Activated CD4-positive, alpha-beta T cell treated with anti-CD3 and anti-CD28 coated beads for 24 hours (primary cell): ENCODE measurements at places on chromosomes 2 and 18.

DNA sequence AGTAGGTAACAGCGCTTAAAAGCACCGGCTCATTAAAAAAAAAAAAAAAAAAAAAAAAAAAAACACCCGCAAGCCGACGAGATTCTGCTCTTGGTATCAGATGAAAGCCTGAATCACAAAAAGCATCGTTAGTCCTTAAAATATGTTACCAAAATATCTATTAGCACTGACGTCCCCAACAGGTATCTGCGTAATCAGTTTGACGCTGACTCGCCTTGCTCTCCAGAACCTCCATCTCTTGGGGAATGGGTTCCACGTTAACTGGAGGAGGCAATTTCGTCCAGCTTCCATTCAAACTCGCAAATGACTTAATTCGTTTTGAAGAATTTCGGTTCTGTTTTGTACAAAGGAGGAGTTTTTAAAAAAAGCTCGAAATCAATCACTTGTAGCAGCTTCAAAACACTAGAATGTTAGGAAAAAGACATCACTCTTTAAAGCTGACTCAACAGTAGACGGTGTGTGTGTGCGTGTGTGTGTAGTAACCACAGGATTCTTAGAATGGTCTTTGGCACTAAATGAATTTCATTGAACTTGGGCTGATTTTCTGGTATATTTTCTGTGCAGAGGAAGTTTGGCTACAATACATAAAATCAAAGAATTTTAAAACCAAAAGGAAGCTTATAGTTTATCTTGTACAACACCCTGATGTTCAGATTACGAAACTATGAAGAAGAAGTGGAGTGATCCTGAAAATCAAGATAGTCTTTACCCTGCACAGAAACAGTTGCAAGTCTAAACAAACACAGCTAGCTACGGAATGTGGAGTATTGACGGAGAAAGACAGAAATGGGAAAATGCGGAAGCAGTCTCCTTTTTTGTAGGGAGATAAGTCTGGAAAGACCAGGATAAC is 1.1 kb upstream of the PGAP1 start:
- peak; percentile 21 for DNase-seq

DNA sequence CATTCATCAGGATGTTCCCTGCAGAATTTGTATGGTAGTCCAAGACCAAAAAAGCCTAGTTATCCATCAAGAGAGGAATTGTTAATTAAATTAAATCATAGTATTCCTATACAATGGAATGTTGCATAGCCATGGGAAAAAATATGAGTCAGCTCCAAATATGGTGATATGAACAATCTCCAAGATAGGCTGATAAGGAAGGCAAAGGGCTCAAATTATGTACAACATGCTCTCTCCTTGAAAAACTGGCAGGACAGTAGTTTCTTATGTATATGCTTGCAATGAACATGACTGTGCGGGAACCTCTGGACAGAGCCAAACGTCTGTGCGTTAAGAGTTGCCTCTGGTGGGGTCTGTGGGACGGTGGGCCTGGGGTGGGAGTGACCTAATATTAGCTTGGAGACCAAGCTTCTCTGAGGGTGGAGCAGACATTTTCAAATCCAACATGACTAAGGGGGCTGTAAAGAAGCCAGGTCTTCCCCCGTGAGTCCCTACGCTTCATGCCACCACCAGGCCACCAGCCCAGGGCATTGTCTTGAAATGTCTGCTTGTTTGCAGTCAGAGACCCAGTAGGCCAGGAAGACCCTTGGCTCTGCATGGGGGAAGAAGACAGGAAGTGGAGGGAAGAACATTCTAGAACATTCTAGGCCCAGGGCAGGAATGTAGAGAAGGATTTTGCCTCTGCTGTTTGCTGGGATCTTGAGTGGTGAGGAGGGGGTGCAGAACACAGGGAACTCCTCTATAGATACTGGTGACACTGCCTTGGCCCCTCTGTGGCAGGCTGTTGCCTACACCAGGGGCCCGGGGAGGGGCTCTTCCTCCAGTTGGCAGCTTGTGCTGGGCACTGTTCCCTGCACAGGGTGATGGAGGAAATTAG is 244.0 kb upstream of the HS6ST1 start:
- DNase-seq, result no peak

DNA sequence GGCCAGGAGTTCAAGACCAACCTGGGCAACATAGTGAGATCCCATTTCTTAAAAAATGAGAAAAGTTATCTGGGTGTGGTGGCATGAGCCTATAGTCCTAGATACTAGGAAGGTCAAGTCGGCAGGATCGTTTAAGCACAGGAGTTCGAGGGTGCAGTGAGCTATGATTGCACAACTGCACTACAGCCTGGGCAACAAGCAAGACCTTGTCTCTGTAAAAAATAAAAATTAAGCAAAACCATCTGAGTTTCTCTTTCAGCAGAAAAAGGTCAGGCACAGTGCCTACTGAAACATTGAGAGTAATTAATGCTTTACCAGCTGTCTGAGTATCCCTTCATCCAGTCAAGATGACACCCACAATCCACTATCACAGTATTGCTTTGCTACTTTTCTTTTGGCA is 258.3 kb downstream of the MBD5 start:
- no peak for DNase-seq

DNA sequence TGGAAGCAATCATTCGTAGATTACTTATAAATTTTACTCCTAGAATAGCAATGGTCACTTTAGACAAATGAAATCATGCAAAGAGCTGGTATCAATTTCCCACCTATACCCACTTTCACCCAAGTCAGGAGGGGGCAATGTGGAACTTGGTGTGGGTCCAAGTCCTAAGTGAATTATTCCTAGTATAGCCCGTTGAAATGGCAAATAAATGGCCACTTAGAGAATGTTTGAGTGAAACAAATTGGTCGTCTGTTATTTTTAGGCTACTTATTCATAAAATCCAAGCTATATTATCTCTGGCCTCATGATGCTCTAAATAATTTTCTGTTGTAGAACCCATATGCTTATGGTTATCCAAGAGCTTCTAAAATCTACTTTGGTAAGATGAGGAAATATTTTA is 98.1 kb downstream of the MYO3B start:
- no peak for DNase-seq

- no peak for DNase-seq
Measured at GRCh38 chr2:118250001-118250400, 161.7 kb downstream of the INSIG2 start.

DNA sequence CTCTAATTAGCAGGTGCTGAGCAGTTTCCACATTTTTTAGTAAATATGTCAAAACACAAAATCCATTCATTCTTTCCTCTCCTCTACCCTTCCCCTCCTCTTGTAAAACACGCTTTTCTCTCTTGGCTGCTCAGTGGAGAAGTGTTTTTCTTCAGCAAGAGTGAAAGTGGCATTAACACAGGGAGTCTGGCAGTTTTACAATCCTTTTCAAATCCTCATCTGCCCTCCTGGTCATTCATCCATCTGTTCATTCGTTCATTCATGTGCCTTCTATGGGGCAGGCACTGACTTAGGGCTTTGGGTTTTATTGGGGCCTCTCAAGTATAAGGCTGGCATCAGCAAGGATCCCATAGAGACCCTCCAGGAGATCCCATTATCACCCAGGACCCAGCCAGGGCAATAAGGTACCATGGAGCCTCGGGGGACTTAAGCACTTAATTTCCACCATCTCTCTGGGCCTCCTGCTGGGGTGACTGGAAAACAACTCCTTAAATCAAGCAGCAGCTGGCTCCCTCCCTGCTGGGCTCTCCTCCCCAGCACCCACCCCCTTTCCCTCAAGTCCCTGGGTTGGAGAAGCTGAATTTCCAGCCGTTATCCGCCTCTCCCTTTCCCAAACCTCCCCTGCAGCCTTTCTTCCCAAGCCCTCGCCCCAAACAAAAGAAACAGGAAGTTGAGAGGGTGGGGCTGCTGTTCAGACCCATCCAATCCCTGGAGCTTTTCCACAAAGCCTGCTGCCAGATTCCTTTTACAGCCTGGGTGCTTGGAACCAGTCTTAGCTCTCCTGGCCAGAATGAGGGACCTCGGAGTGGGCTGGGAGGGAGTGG is 32.6 kb downstream of the MARCHF4 start:
- no peak for DNase-seq

DNA sequence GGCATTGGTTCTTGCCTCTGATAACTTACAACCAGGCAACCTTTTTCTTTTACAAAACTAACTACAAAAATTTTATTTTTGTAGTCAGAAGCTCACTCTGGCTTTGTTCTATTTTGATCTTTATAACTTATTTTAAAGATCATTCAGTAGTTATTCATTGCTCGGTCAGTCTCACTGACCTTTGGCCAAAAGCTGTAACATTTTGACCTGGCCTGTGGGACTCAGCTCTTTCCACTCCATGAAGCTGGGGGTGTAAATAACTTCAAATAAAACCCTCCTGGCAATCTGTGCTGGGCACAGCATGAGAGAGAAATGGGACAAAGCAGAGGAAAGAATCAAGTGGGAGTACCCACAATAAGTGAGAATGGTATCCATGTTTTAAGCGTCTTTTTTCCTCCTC is 380.7 kb downstream of the SETBP1 start:
- DNase-seq, result no peak

DNA sequence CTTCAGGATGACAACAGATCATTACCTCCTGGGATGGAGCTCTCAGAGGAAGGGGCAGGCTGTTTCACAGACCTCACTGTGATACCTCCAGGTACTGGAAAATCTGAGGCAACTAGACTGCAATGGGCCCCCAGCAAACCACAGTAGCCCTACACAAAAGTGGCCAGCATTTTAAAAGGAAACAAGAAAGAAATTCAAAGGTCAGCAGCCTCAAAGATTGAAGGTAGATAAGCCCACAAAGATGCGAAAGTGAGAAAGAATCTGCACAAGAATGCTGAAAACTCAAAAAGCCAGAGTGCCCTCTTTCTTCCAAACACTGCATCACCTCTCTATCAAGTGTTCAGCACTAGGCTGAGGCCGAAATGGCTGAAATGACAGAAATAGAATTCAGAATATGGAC is 499.5 kb upstream of the CHAC2 start:
- no peak for DNase-seq

GRCh38 chr2:176582990-176583481 is 313.8 kb downstream of the MTX2 start:
- no peak for DNase-seq

DNA sequence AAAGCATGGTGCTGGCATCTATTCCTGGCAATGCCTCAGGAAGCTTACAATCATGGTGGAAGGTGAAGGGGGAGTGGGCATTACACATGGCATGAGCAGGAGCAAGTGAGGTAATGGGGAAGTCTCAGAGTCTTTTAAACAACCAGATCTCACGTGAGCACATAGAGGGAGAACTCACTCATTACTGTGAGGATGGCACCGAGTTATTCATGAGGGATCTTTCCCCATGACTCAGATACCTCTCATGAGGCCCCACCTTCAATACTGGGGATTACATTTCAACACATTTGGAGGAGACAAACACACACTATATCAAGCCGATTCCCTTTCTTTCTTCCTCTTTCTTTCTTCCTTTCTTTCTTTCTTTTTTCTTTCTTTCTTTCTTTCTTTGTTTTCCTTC is 47.9 kb upstream of the FANCL start:
- no peak for DNase-seq

- no peak for DNase-seq
Measured at GRCh38 chr2:99662761-99663341, 173.0 kb upstream of the REV1 start.

GRCh38 chr2:55009277-55010060 is 40.8 kb downstream of the RTN4 start:
- DNase-seq, result no peak

- DNase-seq, result no peak
Measured at GRCh38 chr2:236168110-236169080, at the start of gene GBX2. Gene GBX2 (minus strand): TSS chr2:236168386. CDS start chr2:236167971, 415 bp downstream.

DNA sequence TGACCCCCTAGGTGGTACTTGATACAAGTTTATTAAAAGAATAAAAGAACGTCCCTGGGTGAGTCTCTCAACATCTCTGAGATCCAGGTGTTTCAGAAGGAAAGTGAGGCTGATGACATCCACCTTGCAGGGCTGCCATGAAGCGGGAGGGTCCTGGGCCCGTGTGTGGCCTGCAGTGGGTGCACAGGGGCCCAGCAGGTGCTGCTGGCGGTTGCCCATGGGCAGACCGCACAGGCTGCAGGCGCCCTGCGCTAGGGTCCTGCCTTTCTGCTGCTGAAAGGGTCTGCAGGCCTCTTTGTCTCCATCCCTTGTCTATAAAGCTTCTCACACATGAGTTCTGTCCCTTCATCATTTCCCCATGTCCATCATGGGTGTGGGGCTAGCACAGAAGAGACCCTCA is 247.0 kb downstream of the TFCP2L1 start:
- no peak for DNase-seq

DNA sequence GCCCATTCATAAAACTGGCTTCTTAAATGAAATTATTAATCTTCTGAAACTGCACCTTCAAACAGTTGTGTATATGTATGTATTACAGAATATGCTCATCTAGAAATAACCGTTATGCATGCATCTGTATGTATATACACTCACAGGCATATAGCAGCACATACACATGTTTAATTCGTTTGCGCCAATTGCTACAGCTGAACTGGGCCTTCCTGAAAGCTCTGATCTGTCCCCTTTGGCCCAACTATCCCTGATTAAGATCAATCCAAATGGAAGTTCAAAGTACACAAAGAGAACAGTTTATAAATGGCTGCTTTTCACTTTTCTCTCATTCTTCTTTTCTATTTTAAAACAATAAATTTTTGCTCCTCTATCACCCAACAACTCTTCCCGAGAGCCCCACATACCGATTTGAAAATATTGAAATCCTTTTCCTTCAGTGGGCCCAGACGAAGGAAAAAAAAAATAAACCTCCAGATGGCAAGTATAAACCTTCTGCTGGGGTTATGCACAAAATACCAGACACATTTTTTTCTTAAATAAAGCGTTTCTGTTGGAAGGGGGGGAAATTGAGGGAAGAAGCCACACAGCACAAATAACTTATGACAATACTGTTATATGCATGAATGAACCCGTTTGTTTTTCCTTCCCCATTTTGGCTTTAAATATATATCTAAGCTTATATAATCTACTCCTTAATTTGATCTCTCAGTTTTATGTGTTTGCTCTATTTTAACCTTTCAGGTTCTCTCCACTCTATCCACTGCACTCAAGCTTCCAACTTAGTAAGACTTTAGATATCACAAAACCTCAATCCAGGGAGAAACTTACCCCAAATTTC is 267.3 kb downstream of the TCF4 start:
- DNase-seq, result no peak

GRCh38 chr2:73285159-73285739 is 971 bp upstream of the FBXO41 start:
- DNase-seq, result no peak

DNA sequence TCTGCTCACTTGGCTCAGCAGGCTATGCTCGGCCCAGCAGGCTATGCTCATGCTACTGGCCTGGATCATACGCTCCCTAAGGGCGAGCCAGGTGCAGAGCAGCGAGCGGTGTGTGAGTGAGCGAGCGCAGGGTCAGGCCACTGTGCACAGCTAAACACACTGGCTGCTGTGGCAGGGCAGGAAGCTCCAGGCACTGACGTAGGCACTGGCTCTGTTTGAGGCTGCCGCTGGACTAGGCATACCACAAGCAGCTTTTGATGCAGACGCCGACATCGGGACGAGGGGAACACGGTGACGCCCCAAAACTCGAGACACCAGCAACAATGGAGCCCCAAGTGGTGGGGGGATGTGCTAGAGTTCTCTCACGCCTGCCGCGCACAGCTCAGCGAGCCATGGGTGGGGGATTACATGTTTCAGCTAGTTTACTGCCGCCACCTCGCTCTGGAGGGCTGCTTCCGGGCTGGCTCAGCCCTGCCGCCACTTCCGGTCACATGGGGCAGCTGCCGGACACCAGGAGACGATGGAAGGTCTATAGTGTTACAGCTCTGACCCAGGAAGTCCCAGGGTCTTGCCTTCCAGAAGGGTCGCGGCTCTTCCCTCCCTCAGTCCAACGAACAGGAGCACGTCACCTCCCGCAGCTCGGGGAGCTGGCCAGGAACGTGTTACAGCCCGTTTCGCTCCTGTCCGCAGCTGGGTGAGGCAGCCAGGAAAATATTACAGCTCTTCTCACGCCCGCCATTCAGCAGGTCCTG is 1176.9 kb upstream of the LRRTM1 start:
- no peak for DNase-seq
